ENCODE measurements at places on chromosomes 7 and 10.

DNA sequence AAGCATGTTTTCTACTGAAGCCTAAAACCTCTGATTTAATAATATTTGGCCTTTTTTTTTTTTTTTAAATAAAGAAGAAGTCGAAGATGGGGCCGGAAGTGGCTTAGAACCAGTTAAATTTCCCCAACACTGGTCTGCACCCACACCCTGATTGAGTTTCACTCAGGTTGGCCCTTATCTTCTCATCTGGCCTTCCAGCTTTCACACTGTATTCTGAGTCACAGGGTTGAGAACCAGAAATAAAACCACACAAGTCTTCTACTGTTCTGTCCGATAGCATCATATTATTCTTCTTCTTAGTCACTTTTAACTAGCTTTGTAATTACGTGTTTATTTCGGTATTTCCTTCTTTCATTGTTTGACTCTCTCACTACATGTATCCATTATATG is 9.9 kb downstream of the ZNF365 start:
- peak; percentile 28 for DNase-seq

GRCh38 chr7:157480371-157481050 is 143.7 kb downstream of the DNAJB6 start:
- DNase-seq, result no peak

DNA sequence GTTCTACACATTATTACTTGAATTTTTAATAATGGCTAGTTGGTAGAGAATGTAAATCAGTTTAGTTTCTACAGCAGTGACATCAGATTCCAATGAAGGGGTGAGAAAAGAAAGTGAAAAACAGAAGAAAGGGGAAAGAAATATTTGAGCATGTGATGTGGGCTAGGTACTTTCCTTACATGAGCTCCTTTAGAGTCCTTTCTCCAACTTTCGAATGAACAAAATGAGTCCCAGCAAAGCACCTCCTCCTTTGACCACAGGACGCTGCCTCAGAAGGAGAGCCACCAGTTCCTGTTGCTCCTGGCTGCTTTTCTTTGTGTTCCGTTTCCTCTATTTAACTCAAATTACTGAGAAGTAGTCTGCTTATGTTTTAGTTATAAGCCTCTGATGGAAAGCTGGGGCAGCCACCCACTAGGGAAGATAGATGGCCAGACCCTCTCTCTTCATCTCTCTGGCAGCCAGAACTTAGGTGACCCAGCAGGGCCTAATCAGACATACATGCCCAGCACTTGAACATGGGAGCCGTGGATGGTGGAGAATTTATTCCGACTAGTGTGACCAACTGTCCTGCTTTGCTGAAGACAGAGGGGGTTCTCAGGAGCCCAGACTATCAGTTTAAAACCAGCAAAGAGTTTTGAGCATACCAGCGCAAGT is 82.4 kb upstream of the NME8 start:
- no peak for DNase-seq

DNA sequence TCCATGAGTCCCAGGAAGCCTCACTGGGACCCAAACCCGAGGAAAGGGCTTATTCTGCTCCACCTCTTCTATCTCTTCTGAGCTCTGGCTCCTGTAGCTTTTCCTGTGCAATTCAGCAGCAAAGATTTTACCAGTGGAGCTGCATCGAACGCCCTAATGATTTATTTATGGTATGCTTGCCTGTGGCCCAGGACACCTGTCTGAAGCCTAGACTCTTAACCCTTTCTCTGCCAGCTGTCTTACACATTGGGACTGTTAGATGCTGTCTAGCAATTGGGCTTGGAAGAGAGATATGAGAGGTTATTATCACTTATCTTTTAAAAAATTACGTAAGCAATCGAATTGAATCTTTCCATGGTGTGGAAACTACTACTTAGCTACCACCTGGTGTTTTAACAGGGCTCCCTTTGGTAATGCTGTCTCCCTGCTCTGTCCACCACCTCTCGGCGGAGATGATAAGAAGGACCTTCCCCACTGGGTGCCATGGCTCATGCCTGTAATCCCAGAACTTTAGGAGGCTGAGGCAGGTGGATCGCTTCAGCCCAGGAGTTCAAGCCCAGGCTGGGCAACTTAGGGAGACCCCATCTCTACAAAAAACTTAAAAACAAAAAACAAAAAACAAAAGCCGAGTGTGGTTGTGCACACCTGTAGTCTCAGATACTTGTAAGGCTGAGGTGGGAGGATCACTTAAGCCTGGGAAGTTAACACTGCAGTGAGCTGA is 8.8 kb downstream of the ACSL5 start:
- no peak for DNase-seq

- DNase-seq, result no peak
Measured at GRCh38 chr7:70498232-70498992, 633.5 kb upstream of the GALNT17 start.

GRCh38 chr7:36860681-36861080 is 136.4 kb upstream of the AOAH start:
- DNase-seq, result no peak

DNA sequence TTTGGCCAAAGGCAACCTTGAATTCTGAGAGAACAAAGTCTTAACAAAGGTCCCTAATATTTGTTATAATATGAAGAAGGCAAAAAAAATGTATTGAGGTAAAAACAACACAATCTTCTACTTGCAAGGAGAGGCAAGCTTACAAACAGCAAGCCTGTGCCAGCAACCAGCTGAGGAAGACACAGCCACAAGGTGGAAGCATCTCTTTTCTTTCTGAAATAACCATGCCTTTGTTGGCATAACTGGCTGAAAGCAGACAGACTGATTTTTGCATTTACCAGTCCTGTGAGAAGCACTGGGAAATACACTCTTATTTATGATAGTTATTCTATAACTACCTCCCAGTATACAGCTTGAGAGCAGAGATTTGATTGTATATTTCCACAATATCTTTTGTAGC is 292.0 kb downstream of the PHTF2 start:
- no peak for DNase-seq

- no peak for DNase-seq
Measured at GRCh38 chr7:155805826-155806095, 6.5 kb downstream of the SHH start.

DNA sequence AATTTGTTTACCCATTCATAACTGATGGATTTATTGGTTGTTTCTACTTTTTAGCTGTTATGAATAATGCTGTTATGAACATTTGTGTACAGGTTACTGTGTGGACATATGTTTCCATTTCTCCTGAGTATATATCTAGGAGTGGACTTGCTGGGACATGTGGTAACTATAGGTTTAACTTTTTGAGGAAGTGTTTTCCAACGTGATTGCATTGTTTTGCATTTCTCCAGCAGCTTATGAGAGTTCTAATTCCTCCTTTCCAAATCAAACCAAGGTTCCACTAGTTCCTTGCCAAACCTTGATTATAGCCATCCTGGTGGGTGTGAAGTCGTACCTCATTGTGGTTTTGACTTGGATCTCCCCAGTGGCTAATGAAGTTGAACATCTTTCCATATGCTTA is 2.6 kb upstream of the PRF1 start:
- DNase-seq, result no peak

- DNase-seq, result no peak
Measured at GRCh38 chr10:34736976-34737771, 77.9 kb downstream of the PARD3 start.

DNA sequence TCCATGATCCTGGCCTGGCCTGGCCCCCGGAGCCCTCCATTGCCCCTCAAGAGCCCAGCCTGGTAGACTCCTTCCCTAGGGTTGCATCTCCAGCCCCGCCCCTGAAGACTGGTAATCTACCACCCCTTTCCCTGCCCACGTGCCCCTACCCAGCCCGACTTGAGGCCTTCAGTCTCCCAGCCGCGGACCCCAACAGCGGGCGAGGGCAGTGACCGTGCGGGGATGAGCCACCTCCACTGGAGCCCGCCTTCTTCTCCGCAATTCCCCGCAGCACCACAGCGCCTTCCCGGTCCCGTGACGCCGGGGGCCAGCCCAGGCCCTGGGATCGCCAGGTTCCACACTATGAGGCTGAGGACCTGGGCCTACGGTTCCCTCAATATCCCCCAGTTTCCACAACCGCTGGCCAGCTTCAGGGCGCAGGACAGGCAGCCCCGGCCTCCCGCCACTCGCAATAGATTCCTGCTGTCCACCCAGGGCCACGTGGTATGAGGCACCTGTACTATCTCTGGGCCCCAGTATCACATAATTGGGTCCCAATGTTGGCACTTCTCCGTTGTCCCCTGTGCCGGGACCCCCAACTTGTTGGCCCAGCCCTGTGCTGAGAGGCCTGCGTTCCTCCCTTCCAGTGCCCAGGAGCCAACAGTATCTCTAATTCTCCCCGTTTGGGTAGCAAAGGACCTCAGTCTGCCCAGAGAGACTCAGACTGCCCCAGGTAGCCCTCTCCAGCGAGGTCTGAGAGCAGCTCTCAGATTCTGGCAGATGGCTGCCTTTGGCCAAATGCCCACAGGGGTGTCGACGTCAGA is 1.1 kb upstream of the GPRIN2 start:
- DNase-seq, result no peak

- no peak for DNase-seq
Measured at GRCh38 chr7:43768201-43768886, 9.9 kb downstream of the BLVRA start.

GRCh38 chr10:15603446-15604011 is 116.2 kb downstream of the ITGA8 start:
- DNase-seq, result no peak

DNA sequence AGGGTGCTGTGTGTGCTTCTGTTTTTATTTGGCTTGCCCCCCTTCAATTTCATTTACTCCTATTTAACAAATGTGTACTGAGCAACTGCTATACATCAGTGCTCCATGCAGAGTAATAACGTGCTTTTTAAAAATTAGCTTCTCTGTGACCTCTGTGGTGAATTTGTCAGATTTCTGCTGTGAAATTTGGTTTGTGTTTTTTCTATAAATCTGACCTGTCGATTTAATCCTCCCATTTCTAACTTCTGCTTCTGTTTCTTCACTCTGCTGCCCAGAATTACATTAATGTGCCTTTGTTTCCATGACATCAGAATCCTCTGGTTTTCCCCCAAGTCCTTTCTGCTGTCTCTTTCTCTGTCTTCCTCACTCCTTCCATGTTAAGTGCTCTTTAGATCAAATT is 123.8 kb upstream of the CACNA2D1 start:
- DNase-seq, result no peak

- no peak for DNase-seq
Measured at GRCh38 chr10:69567920-69568319, 5.3 kb downstream of the NEUROG3 start.

GRCh38 chr7:33423646-33424020 is 294.3 kb downstream of the BBS9 start:
- no peak for DNase-seq

DNA sequence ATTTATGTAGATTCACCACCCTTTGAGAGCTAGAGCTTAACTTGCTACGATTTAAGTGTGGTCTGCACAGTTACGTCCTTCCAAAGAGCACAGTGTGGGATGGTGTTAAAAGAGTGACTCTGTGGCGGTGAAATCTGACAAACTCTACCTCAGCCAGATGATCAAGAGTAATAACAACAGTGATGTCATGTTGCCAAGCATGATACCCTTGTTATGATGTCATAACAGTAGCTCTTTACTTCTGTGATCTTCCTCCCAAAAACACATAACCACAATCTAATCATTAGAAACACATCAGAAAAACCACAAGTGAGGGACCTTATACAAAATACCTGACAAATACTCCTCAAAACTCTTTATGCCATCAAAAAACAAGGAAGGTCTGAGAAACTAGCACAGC is 649.3 kb downstream of the POM121L12 start:
- DNase-seq, result no peak

DNA sequence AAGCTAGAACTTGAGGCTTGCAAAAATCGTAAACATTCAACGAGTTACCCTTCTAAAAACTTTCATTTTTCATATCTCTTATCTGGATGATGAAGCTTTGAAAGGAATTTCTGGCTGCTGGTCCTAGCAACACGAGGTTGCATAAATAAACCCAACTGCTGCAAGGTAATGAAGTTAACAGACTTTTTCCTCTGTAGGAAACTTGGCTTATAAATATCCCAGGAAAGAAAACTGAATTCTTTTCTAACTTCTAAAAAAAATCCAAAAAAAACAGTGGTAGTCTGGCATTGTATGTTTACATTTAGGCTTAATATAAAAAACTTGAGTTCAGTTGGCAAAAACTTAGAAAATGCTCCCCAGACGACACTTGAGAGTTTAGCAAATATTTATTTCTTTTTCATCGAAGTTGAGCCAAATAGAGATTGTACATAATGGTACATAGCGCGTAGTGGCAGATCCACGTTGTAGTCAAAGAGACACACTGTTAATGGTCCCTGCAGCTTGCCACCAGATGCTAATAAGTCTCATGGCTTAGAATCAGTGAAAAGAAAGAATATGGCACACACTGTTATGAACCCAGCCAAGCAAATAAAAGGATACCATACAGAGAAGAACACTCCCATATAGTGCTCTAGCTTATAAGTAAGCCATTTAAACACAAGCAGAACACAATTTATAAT is 200.3 kb upstream of the PCLO start:
- no peak for DNase-seq

DNA sequence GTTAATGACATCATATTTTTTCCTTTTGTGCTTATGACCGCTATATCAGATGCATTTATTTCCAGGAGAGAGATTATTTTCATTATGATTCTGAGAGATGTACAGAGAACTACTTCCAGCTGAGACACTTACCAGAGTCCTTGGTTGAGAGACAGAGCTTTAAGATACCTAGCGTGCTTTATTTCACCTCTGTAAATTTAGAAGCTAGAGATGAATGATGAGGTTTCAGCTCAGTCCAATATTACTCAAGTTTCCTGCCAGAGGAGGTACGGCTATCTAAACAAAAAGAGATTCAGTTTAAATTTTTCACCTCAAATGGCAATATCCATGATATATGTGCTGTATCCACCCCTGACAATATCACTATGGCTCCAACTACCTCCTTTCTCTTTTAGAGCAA is 182.6 kb upstream of the FAM3C start:
- DNase-seq, result no peak

All from stimulated activated CD8-positive, alpha-beta memory T cell treated with anti-CD3 and anti-CD28 coated beads, Interleukin-15, amount 100 ng/mL, for 48 hours (primary cell).